Right renal cortex interstitium (tissue), 3 donors: ENCODE measurements at places on chromosomes 2 and 18. TPM values are rescaled to one million over a fixed set of nuclear protein-coding genes. Genes with fewer than 3 reads are reported as not detected.

Gene SF3B1
- 690 TPM for polyA plus RNA-seq

Gene LYPD6
- polyA plus RNA-seq = 18.2 TPM

Gene CACNB4
- 7.4 TPM for polyA plus RNA-seq

DNA sequence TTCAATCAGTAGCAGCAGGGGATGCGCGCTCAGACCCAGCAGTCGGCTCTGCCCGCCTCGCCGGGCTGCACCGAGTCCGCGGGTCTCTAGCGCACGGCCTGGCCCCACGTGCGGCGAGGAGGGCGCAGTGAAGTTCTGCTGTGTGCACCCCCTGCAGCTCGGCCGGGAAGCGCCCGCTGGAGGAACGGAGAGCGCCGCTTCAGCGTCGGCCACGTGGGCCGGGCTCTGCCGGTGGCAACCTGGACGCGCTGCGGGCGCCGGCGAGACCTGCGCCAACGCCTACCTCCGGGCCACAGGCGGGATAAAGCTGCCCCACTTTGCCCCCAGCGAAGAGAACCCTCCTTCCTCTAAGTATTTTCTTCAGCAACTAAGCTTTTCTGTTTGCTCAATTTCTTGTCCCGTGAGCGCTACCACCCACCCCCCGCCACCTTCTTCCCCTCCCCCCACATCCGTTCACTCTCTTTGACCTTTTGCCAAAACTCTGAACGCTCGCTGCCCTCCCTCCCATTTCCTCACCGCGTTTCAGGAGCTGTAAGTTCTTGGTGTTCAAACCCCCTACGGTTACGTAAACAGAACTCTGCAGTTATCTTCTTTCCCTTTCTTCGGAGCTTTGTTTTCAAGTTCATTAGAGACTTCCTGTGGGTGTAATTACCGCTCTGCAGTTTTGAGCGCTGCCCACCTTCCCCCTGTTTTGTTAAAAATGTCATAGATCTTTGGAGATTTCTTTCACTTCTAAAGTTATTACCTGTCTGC lies 42.6 kb upstream of the EDAR start:
- DNase-seq = peak; percentile 44

- no peak for DNase-seq
Measured at GRCh38 chr2:143183804-143184463, 54.7 kb downstream of the ARHGAP15 start.

DNA sequence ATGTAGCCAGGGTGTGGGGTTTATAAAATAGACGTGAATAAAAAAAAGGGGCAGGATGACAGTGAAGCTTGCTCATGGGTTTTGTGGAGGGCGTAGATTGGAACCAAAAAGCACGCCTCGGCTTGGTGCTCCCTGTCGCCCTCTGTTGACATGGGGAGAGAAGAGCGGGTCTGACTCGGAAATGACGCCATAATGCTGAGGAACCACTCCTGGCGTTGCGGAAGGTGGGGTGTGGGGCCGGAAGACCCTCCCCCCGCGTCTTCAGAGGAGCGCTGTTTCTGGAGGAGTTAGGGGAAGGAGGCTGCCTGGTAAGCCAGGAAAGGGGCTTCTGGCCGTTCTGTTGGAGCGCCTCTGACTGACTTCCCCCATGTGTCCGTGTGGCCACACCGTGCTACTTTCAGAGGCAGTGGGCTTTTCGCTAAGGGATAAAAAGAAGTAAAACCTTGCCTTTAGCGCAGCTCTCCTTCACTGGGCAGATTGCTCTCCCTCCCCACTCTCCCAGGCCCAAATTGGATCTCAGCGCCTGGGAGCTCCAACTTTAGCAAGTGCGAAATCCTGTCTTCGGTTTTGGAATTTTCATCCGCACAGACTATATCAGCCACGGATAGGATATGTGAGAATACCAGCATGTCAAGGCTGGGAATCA lies 42.8 kb downstream of the PLEKHA3 start:
- DNase-seq = peak; percentile 73

DNA sequence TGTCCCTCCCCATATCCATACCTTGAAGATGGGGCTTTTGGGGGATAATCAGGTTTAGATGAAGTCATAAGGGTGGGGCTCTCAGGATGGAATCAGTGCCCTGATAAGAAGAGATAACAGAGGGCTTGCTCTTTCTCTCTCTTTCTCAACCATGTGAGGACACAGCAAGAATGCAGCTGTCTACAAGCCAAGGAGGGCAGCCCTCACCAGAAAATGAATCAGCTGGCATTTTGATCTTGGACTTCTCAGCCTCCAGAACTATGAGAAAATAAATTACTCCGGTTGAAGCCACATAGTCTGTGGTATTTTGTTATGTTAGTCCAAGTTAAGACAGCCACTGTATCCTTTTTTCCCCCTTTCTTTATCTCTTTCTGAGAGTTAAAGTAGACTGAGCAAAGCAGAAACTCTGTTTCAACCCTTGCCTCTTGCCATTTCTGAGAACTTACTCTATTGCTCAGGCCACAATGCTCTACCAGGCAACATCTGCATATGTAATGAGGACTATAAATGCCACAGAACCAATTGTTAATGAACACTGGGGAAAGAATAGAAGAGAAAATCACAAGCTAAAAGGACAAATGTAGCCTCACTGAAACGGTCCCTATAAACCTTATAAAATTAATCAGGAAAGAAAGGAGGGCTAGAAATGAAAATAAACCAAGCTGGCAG lies 56.9 kb downstream of the SRBD1 start:
- no peak for DNase-seq

GRCh38 chr2:37782721-37783371 lies 111.4 kb upstream of the CDC42EP3 start:
- DNase-seq = no peak

- DNase-seq = no peak
Measured at GRCh38 chr2:69645921-69646320, 2.4 kb upstream of the AAK1 start.

DNA sequence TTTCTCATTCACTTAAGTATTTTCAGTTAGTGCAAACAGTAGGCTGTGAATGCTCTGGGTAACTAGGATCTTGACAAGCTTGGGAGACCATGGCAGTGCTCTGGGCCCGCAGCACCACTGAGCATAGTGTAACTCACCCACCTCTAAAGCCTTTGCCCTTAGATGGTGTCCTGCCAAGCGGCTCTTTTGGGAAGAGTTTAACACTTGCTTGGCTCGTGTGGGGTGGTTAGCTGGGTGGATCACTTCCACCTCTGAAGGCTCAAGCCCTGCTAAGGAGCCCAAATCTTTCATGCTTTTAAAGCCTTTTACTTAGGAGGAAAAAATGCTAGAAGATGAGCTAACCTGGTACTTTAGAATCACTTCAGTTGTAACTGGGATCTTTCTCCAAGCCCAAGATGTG lies 33.9 kb downstream of the PTPN18 start:
- DNase-seq = no peak
